HFFc6 (cell line): ENCODE measurements at places on chromosomes 5 and 9.

DNA sequence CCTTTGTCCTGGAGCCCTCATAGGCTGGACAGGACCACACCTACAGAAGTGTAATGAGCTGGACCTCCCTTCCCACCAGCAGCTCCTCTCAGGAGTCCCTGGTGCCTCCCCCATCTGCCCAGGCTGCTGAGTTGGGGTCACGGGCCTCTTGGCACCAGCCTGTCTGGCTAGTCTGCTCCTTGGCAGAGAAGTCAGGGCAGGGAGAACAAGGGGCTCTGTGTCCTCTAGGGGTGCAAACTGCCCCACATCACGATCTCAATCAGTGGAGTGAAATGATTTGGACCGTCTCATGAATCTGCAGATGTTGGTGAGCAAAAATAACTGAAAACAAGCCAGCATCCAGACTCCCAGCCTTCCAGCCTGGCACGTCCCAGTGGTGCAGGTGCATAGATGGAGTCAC is 14.9 kb upstream of the GFPT2 start:
- DNase-seq: no peak

- no peak for DNase-seq
Measured at GRCh38 chr9:133238272-133238850, 29.3 kb upstream of the OBP2B start.

GRCh38 chr9:93390953-93391515 is 60.5 kb upstream of the FAM120A start:
- DNase-seq: no peak

GRCh38 chr9:136806067-136806466 is 1.7 kb upstream of the RABL6 start:
- DNase-seq: no peak

GRCh38 chr9:126982215-126983002 is 67.8 kb downstream of the RALGPS1 start:
- DNase-seq: no peak
